ENCODE measurements at places on chromosomes 7 and 10.

DNA sequence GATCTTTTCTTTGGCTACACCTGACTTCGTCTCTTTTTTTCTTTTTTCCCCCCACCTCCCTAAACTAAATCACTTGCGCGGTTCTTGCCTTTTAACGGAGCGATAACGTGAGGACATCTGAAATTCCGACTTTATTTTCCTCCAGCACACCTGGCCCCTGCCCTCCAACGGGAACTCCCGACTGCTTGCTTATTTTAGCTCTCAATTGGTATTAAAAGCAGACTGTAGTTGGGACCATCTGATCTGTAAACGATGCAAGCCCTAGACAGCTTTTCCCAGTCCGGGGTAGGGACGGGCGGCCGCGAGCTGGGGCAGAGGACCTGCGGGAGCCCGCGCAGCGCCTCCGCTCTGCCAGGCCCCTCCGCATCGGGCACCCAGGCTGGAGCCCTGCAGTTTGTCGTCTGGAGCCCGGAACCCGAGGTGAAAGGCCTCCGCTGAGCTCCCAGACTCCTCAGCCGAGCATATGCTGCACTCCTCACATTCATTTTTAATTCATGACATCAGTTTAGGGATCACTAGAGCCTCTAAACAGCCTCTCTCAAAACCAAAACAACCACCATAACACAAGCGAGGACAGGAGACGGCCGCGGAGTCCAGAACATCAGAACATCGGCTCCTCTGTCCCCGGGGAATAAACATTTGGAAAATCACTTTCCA is 10.0 kb upstream of the EMX2 start:
- no peak for DNase-seq

DNA sequence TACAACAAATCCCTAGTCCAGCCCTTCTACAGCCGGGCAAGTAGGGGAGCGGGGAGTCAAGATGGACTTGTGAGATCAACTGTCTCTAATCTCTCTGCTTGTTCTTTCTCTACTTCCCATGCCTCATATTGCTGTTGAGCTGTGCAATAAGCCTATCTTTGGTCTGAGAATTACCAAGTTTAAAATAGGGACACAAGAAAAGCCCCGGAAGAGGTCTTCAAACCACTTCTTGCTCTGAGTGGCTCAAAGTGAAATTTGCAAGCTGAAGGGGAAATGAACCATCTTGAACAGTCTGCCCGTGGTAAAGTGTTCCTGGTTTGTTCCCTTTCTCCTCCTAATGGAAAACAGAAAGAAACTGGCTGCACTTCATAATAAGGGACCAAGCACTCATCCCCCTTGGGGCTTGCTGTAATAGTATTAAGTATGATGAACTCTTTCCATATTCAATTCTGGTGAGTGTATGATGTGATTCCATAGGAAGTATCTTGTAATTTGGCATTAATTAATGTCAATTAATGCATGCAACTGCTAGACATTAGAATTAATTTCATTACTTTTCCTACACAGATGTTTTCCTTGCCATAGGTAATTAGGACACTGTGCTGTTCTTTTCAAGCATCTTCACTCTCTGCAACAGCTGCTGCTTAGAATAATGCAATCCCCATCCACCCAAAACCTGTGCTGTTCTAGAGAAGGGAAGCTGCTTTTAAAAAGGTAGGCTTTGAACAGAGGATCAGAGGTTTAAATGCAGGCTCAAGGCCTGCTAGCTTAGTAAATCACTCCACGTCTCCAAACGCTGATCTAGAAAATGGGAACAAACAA is 449.6 kb downstream of the SORCS1 start:
- no peak for DNase-seq

- no peak for DNase-seq
Observed at GRCh38 chr7:64559206-64559605, 3.7 kb downstream of the ZNF680 start.

DNA sequence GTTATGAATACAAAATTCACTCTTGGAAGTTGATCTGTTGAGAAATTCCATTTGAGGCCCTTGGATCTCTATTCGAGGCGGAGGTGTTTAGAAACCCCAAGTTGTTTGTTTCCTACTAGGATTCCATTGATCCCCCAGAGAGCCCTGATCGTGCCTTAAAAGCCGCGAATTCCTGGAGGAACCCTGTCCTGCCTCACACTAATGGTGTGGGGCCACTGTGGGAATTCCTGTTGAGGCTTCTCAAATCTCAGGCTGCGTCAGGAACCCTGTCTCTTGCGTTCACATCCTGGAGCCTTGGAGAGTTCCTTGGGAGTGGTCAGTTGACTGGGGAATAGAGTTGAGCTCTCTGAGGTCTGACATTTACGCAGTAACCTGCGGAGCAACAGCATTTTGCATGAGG is 1.2 kb downstream of the CFAP69 start:
- no peak for DNase-seq

GRCh38 chr7:106464651-106465050 is 179.9 kb upstream of the NAMPT start:
- no peak for DNase-seq

GRCh38 chr10:130729876-130730275 is 581.6 kb downstream of the TCERG1L start:
- no peak for DNase-seq

GRCh38 chr7:32062150-32062549 is 8.1 kb downstream of the PDE1C start:
- DNase-seq: peak; percentile 64

DNA sequence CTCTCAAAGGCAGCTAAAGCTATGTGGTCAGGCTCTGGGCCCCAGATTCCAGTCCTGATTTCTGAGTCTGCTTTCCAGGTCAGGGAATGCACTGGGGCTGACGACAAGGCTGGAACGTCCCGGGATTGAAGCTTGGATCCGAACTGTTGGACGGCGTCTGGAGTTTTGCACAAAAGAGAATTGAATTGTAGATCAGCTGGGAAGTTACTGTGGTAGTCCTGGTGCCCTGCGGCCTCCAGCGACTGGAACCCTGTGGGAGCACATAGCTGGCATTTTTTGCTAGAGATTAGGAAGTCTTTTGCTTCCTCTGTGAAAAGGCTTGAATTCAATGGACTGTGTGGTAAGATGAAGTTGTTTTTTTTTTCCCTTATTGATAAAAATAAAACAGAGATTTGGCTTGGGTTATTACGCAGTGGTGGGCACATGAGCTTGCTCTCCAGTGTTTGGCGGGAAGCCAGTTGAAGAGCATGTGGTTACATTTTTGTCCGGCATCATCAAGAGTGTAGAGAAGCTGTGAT is at the start of gene HK1:
HK1 (plus strand) TSS at position 51 of the 518 bp plus-strand sequence.
- DNase-seq: no peak

GRCh38 chr7:121175826-121176225 is 153.0 kb upstream of the WNT16 start:
- DNase-seq: no peak

GRCh38 chr10:129945064-129945463 is 19.0 kb downstream of the EBF3 start:
- no peak for DNase-seq

GRCh38 chr7:95342642-95343307 is 18.4 kb upstream of the PON1 start:
- no peak for DNase-seq

GRCh38 chr10:118592675-118593330 is 2.6 kb downstream of the PRLHR start:
- no peak for DNase-seq

- peak; percentile 76 for DNase-seq
Observed at GRCh38 chr10:46556515-46557318, at the start of gene GPRIN2. GPRIN2 (minus strand) TSS chr10:46556658; CDS start chr10:46550736, 5,922 bp downstream.

DNA sequence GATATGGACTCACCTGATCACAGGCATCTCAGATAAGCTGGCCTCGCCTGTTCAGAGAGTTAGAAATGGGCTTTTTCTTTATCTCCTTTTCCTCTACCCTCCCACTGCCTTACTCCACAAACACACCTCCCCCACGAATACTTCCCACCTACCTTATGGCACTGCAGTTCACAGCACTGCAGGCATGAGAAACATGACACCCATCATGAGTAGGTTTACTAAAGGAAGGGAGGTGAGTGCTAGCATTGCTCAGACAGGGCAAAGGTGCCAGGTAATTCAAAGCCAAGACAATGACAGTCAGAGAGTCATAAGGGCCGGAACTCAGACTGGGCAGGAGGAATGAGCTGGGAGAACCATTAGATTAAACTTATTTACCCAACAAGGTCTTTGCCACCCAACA is 220.6 kb downstream of the FAM107B start:
- DNase-seq: peak; percentile 41

DNA sequence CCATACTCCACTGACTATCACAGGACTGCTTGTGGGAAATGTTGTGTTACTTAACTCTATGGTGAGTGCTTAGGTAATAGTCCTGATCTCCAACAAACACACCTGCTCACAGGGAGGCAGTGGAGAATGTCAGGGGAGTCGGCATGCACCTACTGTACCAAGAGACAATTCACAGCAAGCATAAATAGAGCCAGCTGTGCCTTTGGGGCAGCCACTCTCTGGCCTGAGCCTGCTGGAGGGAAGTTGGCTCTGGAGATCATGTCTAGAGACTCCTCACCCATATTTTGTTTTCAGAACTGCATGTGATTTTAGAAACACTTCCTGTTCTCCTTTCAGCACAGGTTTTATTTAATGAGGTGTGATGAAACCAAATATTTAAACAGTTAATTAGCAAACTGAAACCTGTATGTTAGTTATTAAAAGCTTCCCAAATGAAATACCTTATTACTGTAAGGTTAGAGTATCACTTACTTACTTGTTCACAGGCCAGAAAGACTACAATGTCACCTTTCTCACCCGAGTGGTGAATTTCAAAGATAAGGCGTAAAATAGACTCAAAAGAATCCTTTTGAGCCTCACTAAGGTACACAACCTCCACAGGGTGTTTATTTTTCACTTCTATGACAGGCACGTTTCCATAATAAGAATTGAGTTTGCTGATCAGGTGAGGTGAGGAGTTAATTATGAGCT is 21.8 kb downstream of the DHX32 start:
- DNase-seq: no peak

GRCh38 chr10:117980216-117980615 is 66.5 kb downstream of the RAB11FIP2 start:
- DNase-seq: no peak

DNA sequence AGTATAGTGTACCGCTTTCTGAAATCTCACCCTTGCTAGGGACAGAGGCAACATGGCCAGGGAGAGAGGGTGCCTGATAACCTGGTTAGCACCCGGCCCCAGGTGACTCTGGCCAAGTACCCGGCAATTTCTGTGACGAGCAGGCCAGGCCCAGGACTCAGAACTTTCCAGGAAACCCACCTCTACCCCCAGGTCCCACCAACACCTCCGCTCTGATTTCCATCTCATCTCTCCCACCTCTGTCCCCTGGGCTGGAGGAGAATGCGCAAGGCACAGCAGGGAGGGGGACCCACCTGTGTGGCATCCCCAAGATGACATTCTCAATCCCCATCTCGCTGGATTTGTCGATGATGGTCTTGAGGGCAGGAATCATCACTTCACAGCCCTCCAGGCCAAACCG is 11.6 kb downstream of the OGDHL start:
- no peak for DNase-seq

- DNase-seq: peak; percentile 22
Observed at GRCh38 chr7:7051206-7051877, 131.0 kb upstream of the C1GALT1 start.

DNA sequence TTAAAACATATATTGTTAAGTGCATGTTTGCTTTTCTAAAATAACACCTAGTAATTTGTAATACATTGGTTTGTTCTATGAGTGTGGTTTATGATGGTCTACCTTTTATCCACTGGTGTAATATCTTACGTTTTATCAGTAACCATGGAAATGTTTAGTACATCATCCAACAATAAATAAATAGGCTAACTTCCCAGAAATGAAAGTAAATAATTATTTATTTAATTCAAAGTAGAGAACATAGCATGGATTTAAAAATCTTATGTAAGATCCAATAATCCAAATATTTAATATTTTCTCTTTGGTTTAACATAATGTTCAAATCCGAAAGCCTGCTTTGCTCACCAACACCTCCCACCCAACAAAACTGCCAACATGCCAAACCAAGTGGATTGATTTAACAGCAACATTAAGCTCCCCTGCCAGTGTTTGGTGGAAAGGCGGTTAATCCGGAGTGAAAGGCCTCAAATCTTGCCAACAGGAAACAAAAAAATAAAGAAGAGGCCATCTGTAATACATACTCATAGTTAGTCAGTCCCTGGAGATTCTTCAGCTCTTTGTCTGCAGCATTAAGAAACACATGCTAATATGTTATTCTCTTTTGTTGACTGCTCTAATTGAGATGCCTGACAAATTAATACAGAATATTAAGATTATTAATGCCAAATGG is 897.8 kb downstream of the CNTNAP2 start:
- DNase-seq: no peak

DNA sequence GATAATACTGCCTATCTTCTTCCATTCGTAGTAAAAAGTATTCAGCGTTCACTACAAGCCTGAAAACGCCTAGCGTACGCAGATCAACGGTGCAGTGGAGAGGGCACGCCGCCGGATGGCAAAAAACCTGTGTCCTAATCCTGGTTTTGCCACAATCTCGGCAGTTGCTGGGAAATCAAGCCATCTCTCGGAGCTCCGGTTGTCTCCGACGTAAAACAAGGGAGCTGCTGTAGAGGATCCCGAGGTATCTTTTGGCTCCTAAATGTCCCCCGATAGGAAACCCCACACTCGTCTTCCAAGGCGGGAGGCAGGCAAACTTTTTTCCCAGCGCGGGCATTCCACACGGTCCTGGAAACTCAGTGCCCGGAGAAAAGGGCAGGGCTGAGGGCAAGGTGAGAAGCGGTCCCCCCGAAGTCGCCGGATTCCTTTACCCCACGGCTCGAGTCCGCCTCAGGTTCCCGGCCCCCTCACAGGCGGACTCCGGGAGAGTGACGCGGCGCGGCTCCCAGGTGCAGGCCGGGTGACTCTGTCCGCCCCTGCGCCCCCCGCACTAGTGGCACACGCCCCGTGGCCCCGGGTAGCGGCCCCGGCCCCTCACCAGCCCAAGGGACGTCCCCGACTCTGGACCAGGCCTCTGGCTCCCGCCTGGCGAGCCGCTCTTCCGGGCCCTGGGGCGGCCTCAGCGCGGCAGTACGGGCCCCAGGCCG is 649 bp downstream of the IDE start:
- DNase-seq: peak; percentile 58
